T1000 (cell line): ENCODE measurements at places on chromosomes 7 and 10.

DNA sequence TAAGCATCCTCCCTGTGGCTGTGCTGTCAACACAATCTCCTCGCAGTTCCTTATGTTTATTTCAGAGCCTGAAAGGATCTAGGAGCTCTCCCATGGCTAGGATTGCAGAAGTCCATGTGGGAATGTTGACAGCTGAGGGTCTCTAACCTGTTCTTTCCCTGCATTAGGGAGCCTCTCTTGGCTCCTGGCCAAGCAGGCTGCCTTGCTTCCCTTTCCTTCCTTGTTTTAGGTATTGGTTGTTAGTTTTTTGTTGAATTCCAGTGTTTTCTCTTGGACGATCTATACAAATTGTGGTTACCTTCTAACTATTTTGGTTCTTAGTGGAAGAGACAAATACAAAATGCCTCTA lies 171.8 kb downstream of the MLLT10 start:
- no peak for DNase-seq

DNA sequence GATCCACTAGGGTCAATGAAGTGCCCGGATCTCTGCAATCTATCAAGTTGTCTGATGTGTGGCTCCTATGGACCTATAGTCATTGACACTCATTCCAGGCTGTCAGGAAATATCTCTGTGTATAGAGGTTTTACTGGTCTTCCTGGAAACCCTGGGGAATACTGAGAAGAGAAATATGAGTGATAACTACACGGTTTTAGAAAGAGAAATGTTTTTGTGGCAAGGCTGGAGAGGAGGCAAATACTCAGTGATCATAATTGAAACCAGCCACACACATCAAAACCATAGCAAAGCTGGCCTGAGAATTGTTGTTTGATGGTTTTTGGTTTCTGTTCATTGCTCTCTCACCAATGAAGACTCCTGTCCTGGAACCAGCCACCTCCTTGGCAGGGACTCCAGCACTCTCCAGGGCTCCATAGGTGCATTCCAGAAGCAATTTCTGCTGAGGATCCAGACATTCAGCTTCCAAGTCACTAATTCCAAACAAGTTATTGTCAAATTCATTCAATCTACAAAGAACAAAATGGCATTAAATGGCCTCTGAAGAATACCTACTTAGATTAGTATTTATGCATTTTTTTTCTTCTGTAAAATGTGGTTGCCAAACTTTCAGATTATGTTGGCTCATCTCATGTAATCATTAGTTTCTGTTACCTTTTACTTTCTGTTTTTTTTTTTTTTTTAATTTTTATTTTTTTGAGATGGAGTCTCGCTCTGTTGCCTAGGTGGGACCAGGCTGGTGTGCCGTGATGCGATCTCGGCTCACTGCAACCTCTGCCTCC lies 108.6 kb upstream of the ABI1 start:
- DNase-seq, result no peak

- DNase-seq, result no peak
Observed at GRCh38 chr10:91883549-91884444, 25.5 kb downstream of the FGFBP3 start.

DNA sequence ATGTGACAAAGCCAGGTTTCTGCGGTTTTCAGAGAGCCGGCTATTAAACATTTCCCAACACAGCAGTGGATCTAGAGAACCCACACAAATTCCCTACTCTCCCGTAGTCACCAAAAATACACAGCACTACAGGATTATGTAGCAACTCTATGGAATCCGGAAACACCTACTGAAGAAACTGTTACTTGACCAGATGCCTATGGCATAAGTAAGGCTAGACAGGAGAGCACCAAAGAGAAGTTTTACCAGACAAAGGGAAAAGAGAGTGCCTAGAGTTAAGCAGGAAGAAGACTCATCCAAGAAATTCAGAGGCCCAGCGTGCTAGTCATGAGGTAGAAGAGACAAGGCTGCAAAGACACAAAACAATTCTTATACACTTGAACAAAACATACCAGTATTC lies 321.1 kb downstream of the PARD3 start:
- no peak for DNase-seq

DNA sequence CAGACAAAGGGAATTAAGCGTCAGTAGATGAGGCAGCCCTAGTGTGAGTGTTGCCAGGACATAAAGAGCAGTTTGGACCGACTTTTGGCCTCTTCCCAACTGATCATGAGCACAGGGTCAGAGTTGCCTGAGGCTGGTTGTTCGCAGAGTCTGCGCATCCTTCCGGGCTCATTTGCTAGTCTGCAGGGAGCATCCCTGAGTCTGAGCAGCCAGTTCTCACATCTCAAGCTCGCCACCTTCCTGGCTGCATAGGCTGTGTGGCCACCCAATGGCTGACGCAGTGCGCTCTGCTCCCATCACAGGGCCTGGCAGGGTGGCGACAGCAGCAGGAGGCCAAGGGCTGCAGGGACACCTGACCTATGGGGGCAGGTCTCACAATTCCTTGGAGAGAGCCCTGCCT lies 5.0 kb downstream of the GAD2 start:
- DNase-seq, result no peak

DNA sequence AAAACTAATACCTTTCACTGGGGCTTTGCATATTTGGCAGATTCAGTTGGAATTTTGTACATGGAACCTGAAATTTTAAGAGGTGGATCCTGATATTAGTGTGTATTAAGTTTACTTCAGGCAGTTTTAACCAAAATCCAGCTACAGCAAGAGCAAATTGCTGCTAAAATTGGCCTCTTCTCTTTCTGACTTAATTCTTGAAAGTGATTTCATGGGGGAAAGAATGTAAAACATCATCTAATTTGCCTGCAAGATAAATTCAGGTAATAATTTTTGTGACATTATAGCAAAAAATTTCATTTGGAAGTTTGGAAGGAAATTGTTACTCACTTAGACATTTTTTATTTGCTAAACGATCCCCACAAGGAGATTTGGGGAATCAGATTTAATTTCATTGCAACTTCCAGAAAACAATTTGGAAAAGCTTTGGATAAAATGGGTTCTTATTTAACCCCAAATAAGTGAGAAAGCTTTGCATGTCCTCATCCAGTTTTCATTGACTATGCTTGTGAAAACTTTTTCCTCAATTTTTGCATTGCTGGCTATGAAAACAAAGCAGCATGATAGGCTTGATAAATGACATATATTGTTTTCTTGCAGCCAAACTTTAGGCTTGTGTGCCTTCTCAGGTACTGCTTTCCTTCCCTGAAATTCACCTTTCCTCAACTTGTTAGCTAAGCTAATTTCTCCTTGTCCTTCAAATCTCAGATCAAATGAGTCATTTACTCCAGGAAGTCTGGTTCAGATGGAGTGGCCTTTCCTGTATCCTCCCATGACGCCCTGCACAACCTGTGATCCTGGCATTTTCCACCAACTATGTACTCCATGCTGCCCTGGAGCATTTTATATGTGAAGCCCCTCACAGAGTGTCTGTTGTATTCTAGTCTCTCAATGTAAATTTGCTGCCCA lies 27.4 kb upstream of the ZNF438 start:
- no peak for DNase-seq

DNA sequence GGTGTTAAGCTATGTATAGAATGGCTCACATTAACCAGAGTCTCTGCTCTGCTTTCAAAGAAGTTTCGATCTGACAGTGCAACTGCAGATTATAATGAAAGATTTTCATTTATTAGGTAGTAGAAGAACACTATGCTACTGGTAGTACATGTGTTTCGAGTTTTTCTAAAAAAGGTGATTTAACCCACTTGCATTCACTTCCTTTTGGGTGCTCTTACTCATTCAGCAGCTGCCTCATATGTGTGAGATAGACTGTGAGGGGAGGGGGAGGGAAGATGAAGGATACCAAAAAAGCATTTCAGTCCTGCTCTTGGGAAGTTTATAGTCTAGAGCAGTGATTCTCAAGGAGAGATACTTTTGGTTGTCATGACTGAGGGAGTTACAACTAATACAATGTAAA lies 20.4 kb downstream of the PLEKHA8 start:
- DNase-seq, result no peak

- DNase-seq, result no peak
Observed at GRCh38 chr7:102255916-102256315, 30.8 kb upstream of the SH2B2 start.

DNA sequence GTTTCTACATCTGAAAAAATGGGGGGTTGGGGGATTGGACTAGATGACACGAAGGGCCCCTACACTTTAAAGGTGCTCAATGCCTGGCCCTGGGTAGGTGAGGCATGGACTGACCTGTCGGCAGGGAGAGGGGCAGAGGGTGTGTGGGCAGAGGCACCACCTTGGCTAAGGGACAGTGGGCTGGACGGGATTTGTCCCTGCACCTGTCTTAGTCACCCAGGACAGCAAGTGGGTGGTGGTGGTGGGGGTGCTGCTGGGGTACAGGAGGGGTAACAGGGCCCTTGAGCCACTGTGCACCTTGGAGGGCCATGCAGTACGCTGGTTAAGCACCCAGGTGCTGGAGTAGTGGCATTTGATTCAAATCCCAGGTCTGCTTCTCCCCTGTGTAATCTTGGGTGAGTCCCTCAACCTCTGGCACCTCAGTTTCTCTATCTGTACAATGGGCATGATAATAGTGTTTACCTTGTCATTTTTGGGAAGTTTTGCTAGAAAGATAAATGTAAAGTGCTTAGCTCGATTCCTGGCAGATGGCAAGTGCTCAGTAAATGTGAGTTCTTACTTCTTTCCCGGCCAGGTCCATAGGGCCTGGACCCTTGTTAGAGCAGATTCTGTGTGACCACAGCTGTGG lies 18.1 kb upstream of the SFRP5 start:
- no peak for DNase-seq

GRCh38 chr10:70324339-70324861 lies 40.6 kb upstream of the NPFFR1 start:
- DNase-seq, result no peak

GRCh38 chr7:155362380-155363145 lies 64.9 kb downstream of the INSIG1 start:
- no peak for DNase-seq

- peak; percentile 64 for DNase-seq
Observed at GRCh38 chr7:134126966-134127848, at the start of gene LRGUK. LRGUK (plus strand) TSS chr7:134127340; CDS start chr7:134127368, 28 bp downstream.

GRCh38 chr7:123004931-123005330 lies 9.4 kb upstream of the TAS2R16 start:
- DNase-seq, result no peak

- DNase-seq, result no peak
Observed at GRCh38 chr10:36462194-36462593, 663.2 kb upstream of the ANKRD30A start.

GRCh38 chr7:22694597-22695207 lies 32.3 kb upstream of the IL6 start:
- DNase-seq, result no peak

DNA sequence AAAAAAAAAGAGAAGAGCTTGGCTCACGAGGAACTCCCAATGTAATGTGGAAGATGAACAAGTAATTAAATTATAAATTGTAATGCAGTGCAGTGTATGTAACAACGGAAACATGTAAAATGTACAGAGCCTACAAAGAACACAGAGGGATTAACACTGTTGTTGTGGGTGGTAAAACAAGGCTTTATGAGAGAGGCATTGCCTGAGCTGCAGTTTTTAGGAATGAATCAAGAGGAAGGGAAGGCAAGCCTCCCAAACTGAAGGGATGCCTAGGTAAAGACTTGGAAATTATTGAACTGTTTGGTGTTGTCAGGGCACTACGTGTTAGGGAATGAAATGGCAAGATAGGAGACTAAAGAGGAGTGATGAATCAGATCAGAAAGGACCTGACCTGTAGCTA lies 213.7 kb downstream of the HTR7 start:
- no peak for DNase-seq

- no peak for DNase-seq
Observed at GRCh38 chr10:24174014-24174413, 34.9 kb upstream of the KIAA1217 start.

- no peak for DNase-seq
Observed at GRCh38 chr10:30048768-30049517, 10.4 kb downstream of the JCAD start.

GRCh38 chr7:106033735-106034134 lies 70.7 kb downstream of the CDHR3 start:
- DNase-seq, result no peak

- DNase-seq, result no peak
Observed at GRCh38 chr10:56012101-56012500, 349.0 kb downstream of the ZWINT start.

DNA sequence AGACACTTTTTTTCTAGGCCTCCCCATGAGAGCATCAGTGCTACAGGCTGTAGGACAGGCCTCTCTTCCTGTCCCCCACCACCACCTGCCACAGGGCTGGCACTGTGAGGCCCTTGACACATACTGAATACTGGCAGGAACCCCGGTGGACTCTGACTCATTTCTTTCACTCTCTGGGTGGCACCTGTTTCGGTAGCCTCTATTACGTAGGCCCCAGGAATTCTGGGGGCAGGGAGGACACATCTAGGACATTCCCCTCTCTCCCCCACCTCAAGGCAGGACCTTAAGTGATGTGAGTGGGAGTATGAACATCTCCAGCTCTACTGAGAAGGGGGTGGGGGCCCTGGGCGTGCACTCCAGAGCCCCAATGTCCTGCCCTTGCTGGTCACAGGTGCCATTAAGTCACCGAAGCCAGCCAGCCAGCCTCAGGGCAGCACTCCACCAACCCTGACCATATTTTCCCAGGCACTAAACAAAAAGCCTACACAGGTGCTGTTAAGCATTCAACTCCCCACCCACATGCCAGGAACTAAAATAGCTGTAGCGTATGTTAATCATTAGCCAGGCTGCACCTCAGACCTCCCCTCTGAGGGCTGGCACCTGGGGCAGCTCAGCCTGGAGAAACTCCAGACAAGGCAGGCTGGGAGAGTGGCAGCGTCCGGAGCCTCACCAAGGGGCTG lies 8.9 kb downstream of the ANXA11 start:
- DNase-seq, result no peak

- no peak for DNase-seq
Observed at GRCh38 chr7:148972375-148972774, 55.9 kb downstream of the PDIA4 start.

DNA sequence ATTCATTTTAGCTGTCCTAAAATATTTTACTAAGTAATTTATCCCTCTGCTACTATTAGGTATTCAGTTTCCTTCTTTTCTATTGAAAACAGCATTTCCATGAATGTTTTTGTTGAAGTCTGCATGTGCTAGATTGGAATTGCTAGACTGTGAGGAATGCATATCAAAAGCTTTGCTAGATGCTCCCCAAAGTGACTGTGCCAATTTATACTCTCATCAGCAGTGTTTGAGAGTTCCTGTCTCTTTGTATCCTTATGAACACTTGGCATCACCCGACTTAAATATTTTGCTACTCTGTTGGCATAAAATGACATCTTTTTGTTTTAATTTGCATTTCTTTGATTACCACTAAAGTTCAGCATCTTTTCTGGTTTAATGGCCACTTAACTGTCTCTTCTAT lies 45.0 kb upstream of the PRR15 start:
- no peak for DNase-seq

DNA sequence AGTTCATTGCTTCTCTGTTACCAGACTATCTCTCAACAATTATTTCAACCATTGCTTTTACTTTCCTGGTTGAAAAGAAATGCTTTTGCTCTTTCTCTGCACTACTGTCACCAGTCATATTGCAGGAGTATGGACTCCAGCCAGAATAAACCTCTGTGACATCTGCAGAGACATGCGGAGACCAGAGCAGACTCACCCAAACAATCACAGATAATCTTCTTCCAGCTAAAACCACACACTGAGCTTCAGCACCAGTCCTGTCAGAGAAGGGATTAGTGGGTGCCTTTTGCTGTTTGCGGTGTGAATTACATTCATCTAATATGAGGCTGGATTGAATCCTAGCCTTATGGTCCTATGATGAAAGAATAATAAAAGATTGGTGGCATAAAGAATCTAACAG lies 258.6 kb downstream of the CNTNAP2 start:
- no peak for DNase-seq

- DNase-seq, result peak; percentile 37
Observed at GRCh38 chr10:69232252-69232651, 12.1 kb downstream of the HKDC1 start.
